ENCODE measurements at places on chromosomes 13 and 19.

DNA sequence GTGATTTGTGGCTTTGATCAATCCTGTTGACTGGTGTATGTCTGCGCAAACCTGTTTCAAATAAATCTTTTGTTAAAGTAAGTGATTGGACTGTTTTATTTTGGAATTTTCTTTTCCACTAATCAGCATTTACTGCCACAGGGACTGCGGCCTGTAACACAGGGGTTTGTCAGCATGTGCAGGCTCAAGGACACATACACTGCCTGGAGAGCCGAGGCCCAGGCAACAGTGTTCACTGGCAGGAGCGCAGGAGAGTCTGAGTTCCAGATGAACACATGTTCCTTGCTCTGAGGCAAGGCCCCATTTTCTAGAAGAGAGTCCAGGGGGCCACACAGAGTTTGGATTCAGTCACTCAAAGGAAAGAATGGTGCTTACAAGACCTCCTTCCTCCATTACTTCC, 26.0 kb downstream of the SHISA2 start:
- DNase-seq, result no peak

GRCh38 chr13:71355010-71355409, 512.0 kb downstream of the DACH1 start:
- no peak for DNase-seq

DNA sequence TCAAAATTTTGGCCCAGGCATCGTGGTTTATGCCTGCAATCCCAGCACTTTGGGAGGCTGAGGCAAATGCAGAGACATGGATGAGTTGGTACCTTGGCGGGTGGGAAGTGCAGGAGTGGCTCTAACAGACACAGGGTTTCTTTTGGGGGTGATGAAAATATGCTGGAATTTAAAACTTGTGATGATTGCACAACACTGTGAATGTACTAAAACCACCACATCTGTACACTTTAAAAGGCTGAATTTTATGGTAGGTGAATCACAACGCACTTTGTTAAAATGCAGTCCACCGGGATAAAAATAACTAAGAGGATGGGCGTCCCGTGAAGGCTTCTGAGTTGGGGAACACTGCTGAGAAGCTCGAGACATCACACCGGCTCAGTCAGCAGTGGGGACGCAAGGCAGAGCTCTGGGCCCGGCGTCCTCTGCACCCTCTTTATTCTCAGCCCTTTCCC, 47.1 kb downstream of the MLLT1 start:
- DNase-seq, result no peak

GRCh38 chr19:46830864-46831263, 19.8 kb downstream of the AP2S1 start:
- DNase-seq, result no peak

- DNase-seq, result no peak
Measured at GRCh38 chr19:36182612-36183244, 30.5 kb upstream of the COX7A1 start.

GRCh38 chr19:8342316-8342683, 762 bp downstream of the KANK3 start:
- no peak for DNase-seq

DNA sequence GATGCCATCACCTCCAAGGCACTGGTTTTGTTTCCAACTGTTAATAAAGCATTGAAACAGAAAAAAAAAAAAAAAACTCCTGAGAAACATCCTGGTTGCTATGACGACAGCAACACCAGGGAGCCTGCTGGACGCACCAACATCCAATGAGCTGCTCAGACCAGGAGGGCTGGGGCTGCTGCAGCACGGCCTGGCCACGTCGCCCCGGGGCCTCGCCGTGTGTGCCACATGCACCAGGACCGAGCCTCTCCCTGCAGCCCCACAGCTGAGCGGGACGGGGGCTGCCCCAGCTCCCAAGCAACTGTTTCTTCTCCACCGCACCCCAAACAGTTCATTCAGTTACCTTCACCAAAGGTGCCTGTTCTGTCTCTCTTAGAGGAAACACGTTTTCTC, 54.5 kb downstream of the RASA3 start:
- peak; percentile 74 for DNase-seq

DNA sequence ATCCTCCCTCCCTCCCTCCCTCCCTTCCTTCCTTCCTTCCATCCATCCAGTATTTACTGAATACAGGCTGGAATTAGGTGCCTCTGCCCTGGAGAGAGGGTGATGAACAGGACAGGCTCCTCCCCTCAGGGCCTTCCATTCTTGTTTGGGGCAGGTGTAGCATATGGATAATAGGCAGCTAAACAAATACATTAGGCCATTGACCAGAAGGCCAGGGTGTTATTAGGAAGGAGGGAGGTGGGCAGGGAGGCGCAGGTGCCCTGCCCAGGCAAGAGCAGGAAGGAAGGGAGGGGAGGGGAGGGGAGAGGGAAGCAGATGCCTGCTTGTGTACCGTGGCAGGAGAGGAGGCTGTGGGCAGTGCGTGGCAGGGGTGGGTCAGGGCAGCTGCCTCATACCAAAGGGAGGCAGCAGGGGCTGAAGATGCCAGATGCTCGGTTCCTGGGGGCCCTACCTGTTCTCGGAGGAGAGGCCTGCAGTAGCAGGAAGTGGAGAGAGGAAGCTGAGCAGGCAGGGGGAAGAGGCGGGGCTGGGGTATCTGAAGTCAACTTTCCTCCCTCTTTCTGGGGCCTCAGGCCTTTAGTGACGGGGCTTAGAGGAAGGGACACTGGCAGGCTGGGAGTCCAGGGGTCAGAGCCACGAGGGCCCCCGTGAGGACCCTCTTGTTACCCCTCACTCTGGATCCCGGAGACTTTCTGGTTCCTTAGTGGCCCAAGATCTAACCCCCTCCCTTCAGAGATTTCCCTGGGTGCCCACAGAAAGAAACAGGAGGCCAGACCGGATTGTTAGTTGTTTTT, at the start of gene RINL:
RINL (minus strand) TSS at position 495 of the 794 bp plus-strand sequence. CDS start 1,533 bp downstream, outside the sequence.
- no peak for DNase-seq

DNA sequence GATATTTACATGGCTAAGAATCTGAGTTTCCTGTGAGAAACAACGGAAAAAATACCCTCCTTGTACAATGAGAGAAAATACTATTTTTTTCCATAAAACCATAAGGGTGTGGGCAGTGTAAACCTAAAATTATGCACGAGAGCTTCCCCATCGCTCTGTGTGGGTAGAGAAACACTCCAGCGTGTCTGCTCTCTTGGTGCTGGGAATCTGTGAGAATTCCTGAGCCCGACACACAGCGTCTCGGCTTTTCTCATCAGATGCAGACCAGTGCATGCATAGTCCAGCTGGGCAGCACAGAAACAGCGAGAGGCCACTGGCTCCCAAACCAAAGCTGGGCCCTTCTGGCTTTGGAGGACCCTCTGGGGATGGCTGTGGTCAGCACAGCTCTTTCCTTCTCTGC, 12.0 kb downstream of the PLPP2 start:
- no peak for DNase-seq

DNA sequence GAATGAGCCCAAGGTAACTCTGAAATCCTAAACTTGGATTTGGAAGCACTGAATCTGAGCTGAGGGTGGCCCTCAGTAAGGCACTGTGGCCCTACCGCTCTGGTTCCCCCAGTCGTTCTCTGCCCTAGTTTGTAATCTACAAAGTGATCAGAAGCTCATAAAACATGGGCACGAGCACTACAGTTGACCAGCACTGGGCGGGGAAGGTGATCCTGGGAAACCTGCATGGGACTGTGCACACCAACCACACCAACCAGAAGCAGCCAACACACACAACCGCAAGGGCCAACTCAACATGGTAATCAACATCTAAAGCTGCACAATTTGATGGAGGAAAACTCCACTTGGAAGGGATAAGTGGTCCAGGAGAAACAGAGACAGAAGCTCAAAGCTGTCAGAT, 22.9 kb downstream of the SLC7A1 start:
- no peak for DNase-seq

GRCh38 chr19:47514151-47514868, 553 bp downstream of the NAPA start:
- DNase-seq, result no peak

DNA sequence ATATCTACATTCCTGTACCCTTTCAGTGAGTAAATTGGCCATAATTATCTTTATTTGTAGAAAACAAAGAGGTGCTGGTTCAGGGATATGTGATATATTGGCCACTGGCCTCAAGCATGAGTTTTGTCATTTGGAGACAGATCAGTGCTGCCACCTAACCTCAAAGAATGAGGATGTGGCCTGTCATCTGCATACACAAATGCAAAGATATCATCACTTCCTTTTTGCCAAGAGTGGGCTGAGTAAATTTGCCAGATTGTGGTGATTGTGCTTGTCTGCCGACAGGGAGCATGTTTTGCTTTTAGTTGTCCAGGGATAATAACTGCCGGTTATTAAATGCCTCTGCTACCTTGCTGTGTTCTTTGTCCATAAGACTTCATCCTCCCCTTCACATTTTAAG, 44.2 kb downstream of the WASF3 start:
- DNase-seq, result no peak

GRCh38 chr19:9151367-9151766, 11.2 kb downstream of the ZNF317 start:
- no peak for DNase-seq

DNA sequence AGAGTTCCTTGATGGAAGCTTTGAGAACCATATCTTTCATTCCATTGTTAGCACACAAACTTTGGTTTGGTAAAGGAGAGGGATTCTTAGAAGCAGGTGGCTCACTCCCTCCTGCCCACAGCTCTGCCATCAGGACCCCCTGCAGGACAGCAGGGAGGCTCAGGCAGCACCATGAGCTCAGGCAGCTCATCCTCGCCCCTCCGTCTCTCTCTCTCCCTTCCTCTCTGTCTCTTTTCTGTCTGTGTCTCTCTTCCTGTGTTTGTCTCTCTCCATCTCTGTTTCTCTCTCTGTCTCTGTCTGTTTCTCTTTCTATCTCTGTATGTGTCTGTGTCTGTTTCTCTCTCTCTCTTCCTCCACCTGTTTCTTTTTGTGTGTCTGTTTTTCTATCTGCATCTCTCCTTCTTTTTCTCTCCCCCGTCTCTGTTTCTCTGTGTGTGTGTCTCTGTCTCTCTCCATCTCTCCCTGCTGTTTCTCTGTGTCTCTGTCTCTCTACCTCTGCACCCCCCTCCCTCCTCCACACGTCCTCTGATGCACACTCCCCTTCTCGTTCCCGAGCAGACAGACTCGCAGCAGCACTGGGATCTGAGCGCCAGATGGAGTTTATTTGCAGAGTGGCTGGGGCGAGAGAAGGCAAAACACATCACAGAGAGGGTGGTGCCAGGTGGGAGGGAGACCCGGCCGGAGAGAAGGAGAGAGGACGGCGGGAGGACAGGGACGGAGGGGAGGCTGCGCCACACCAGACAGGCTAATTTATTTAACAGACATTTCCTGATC, 8.7 kb downstream of the SBK2 start:
- no peak for DNase-seq

DNA sequence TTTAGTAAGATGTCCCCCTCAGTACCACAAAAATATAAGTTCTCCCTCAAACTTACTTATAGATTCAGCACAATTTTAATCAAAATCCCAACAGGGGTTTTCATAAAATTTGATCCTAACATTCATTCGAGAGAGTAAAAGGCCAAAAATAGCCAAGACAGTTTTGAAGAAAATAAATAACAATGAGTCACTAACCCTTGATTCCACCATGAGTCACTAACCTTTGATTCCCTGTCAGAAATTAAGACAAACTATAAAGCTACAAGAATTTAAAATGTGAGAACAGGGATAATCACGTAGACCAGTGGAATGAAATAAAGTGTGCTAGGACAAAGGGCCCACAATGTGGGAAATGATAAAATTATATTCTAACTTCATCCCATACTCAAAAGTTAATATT, 320.3 kb downstream of the SUCLA2 start:
- no peak for DNase-seq

DNA sequence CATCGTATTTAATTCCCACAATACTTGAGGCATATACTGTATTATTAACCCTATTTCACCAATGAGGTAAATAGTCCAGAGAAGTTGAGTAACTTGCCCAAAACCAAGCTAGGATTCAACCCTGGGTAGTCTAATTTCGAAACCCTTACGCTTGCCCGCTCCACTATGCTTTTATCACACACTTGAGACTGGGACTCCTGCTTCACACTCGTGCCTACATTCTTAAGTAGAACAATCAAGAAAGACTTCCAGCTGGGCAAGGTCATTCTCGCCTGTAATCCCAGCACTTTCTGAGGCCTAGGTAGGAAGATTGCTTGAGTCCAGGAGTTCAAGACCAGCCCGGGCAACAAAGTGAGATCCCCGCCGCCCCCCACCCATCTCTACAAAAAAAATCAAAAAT, 3.6 kb downstream of the ZNF541 start:
- no peak for DNase-seq

DNA sequence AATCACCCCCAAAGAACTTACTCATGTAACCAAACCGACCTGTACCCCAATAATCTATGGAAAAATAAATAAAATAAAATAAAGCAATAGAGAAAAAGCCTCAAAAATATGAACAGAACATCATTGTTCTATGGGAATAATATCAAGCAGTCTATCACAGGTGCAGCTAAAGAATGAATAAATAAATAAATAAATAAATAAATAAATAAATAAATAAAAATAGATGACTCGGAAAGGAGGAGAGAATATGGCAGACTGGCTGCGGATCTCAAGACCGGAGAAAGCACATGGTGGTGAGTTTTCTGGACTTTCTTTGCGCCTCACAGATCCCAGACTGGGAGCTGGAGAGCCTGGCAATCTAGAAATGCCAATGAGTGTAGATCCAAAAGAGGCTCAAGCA, 22.4 kb upstream of the CEACAM20 start:
- DNase-seq, result no peak

DNA sequence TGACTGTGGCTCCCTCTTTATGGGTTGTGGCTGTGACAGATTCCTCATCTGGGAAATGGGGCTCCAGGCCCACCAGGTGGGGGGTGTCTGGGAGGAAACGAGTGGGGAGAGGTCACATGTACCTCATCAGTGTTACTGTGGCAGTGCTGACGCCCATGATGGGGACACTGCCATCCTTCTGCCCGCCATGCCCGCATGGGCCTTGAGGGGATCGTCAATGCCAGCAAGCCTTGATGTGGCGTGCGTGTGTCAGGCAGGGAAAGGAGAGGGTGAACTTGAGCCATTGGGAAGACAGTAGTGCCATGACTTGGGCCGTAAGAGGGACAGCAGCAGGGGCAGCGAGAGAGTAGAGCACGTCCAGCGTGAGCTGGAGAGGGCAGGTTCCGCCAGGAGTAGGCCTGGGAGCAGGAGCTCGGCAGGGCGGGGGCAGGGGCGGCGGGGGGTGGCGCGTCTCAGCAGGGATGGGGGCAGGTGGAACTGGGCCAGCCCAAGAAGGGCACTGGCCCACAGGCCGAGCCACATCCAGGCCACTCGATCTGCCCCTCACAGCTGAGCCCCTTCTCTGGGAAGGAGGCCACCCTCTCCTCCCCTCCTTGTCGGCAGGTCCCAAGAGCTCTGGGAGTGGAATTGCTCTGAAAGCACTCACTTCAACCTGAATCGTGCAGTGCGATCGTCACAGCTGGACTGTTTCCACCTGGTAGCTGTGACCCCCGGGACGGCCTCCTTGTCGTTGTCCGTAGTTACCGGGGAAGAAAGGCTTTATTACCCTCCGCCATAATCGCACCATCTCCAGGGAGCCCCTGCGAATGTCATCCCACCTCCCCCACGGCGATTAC, 9.9 kb downstream of the KLHL26 start:
- DNase-seq, result no peak

DNA sequence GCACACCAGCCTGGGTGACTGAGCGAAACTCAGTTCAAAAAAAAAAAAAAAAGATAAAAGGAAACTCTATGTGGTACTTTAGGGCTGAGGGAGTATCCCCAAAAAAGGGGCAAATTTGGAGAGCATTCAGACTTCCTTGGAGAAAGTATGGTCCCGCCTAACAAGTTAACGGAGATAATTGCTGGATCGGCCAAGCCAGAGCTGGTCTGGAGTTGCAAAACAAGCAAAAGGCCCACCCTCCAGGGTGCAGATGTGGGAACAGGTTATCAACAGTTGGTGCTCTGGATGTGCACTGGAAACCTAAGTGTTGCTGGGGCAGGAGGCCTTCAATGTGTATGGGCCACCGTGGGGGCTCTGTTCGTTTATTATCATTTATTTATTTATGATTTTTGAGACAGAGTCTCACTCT, 2.8 kb downstream of the IQCN start:
- DNase-seq, result no peak
